ENCODE measurements at places on chromosomes 7 and 10.

DNA sequence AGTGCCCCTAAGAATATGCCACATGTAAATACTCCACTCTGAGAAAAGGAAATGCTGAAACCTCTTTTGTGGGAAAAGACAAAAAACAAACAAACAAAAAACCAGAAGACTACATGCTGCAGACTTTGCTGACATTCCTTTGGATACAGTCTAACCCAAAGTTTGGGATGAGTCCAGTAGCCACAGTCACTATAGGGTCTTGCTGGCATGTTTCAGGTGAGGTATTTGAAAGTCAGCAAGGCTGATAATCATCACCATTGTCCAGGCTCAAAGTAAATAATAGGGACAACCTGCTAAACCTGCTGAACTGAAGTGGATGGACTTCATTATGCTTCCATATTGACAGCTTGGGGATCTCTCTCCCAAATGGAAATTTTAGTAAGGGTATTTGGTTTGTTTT is 1087.0 kb upstream of the LRRTM3 start:
- H3K27ac ChIP-seq: no peak overlapping the region
- no peak overlapping the region for H3K4me3 ChIP-seq
- no peaks in the 10 kb centered on the region for H3K4me1 ChIP-seq
- H3K36me3 ChIP-seq: no peaks in the 10 kb centered on the region
- DNase-seq: no peak
- no peaks in the 10 kb centered on the region for H3K27me3 ChIP-seq

- DNase-seq: no peak
- no peak overlapping the region for H3K27ac ChIP-seq
- no peak overlapping the region for H3K4me3 ChIP-seq
These were observed 204.0 kb downstream of the MAD1L1 start for GRCh38 chr7:2028733-2029132.

GRCh38 chr10:129915526-129916378 is 48.3 kb downstream of the EBF3 start:
- DNase-seq: no peak
- no peak overlapping the region for H3K27ac ChIP-seq
- H3K4me1 ChIP-seq: no peaks in the 10 kb centered on the region
- no peak overlapping the region for H3K4me3 ChIP-seq

- no peaks in the 10 kb centered on the region for H3K36me3 ChIP-seq
- H3K4me1 ChIP-seq: no peaks in the 10 kb centered on the region
- H3K27me3 ChIP-seq: no peaks in the 10 kb centered on the region
- no peak overlapping the region for H3K4me3 ChIP-seq
These were observed 69.5 kb downstream of the TCERG1L start for GRCh38 chr10:131242007-131242406.

- H3K27ac ChIP-seq: no peak overlapping the region
- no peak overlapping the region for H3K4me3 ChIP-seq
- H3K27me3 ChIP-seq: no peaks in the 10 kb centered on the region
- no peaks in the 10 kb centered on the region for H3K4me1 ChIP-seq
- DNase-seq: no peak
These were observed 239.9 kb downstream of the GLI3 start for GRCh38 chr7:41997151-41997550.

DNA sequence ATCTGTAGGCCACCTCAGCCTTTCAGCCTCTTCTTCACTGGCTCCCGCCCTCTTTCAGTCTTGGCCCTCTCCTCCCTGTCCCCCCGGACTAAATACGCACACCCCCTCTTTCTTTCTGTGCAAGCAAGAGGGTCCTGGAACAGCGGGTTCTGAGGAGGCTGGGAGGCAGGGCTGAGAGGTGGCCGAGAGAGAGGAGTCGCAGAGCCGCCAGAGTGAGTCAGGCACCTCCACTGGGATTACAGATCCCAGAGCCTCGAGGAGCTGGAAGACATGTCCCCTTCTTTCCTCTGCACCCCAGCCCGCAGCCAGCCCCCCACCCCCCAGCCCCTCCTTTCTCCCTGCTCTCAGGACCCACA is 182 bp downstream of the CCDC136 start:
- H3K27me3 ChIP-seq: no peaks in the 10 kb centered on the region
- DNase-seq: no peak
- peaks cover 8% of the 10 kb centered on the region for H3K4me1 ChIP-seq

GRCh38 chr10:44030132-44030531 is 354.8 kb downstream of the CXCL12 start:
- DNase-seq: no peak
- no peaks in the 10 kb centered on the region for H3K36me3 ChIP-seq
- no peak overlapping the region for H3K27ac ChIP-seq
- no peak overlapping the region for H3K4me3 ChIP-seq
- H3K4me1 ChIP-seq: no peaks in the 10 kb centered on the region

Measured in CD8-positive, alpha-beta memory T cell (primary cell).